Lower leg skin (tissue), 4 donors: ENCODE measurements at places on chromosomes 12 and 14. TPM values are rescaled to one million over a fixed set of nuclear protein-coding genes. Genes with fewer than 3 reads are reported as not detected.
A peak's percentile ranks its signal among the peaks of the same experiment; 100 is the strongest.

The PARPBP gene
- total RNA-seq: 1.5 TPM

The SUPT16H gene
- total RNA-seq: 35.7 TPM

The SLC35F4 gene
- not detected for total RNA-seq

The NPAS3 gene
- not detected for total RNA-seq

The RHOF gene
- total RNA-seq: 6.8 TPM

DNA sequence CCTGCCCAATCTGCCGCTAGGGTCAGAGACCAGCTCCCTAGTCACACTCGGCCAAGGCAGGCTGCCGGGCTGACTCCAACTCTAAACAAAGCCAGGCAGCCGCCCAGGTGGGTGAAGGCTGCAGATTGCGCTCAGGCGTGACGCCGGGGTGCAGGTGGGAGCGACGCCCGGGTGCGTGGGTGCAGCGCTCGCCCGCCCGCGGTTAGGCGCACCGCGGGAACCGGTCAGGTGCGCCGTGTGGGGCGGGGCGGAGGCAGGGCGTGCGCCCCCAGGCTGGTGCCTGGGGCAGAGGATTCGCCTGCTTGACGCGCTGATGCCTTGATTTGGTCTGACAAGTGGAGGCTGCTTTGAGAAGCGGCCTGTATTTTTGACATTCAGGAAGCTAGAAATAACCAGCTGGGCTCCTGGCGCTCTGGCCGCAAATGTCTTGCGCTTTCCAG is 126.7 kb upstream of the HIF1A start:
- DNase-seq: no peak

DNA sequence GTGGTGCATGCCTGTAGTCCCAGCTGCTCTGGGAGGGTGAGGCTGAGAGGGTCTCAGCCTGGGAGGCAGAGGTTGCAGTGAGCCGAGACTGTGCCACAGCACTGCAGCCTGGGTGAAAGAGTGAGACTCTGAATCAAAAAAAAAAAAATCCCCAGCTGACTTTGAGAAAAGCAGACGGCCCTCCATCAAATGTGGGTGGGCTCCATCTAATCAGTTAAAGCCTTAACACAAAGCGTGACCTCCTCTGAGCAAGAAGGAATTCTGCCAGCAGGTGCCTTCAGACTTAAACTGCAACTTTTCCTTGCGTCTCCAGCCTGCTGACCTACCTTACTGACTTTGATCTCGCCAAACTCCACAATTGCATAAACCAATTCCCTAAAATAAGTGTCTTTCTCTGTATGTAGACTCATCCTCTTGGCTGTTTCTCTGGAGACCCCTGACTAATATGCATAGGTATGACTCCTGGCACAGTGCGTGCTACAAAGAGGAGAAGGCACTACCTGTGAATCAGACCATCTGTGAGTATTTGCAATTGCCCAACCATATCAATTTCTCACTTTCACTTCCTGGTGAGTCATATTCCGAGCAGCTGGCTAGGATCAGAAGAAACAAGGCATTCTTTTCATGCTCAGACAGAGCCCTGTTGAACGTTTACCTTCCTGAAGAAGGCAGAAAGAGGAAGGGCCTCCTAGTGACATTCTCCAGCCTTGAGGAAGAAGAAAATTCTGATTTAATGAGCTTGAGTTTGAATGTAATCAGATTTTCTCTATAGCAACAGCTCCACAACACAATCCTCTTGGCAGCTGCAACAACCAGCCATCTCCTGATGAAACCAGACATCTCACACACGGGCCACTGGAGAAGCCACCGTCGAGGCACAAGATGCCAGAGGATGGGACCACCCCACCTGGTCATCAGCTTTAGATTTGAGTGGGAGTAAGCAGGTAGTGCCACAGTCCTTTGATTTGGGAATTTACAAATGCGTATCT is 54.3 kb downstream of the CLMN start:
- DNase-seq: peak; percentile 43

DNA sequence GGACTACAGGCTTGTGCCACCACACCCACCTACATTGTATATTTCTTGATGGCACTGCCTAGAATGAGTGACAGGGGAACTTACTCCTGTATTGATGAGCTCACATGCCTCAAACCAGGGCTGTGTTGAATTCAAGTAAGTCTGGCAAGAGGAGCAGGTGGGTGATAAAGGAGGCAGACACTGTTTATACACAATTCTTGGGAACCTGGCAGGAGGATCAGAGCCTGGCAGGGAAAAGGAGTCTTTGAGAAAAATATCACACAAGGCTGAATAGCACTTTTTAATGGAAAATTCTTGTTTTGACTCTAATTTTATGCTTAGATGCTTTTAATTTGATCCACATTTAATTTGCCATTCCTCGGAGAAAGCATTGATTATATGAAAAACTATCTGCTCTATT is 293.1 kb upstream of the NPAS3 start:
- DNase-seq: no peak

- DNase-seq: no peak
These were observed 2.3 kb downstream of the ISCU start for GRCh38 chr12:108564724-108565123.
